ENCODE measurements at places on chromosomes 12 and 14. TPM values are rescaled to one million over a fixed set of nuclear protein-coding genes. Genes with fewer than 3 reads are reported as not detected.

Gene LALBA
- total RNA-seq = not detected

- DNase-seq = peak; percentile 45
Observed at GRCh38 chr12:88471331-88472045, 108.8 kb downstream of the KITLG start.

GRCh38 chr14:74349757-74350156 is 1.5 kb downstream of the VRTN start:
- DNase-seq = no peak

GRCh38 chr12:12560587-12561370 is 1.9 kb downstream of the DUSP16 start:
- no peak for DNase-seq

DNA sequence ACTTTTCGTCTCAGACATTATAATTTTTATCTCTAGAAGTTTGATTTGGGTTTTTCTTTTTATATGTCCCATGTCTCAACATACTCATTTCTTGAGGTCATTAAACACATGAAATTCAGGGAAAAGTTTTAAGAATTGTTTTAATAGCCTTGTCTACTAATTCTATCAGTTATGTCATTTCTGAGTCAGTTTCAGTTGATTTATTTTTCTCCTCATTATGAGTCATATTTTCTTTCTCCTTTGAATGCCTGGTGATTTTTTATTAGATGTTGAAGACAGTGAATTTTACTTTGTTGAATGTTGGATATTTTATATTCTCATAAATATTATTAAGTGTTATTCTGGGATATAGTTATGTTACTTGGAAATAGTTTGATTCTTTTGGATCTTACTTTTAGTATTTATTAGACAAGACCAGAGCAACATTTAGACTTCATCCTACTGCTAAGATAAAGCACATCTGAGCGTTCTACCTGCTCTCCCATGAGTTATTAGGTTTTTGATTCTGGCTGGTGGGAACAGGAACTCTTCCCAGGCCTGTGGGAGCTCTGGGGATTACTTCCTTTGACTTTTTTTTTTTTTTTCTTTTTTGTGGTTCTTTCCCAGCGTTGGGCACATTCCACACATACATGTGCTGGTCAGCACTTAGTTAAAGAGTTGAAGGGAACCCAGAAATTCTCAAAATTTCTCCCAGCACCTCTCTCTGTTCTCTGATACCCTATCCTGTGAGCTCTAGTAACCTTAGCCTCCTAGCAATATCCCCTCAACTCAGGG is 1157.7 kb downstream of the BCL11B start:
- no peak for DNase-seq

- DNase-seq = no peak
Observed at GRCh38 chr14:82431031-82431430, 897.4 kb upstream of the SEL1L start.

- DNase-seq = peak; percentile 97
Observed at GRCh38 chr14:34496679-34497513, 34.9 kb upstream of the SPTSSA start.
